ENCODE measurements at places on chromosomes 5 and 9.

GRCh38 chr9:136482046-136482792, 621 bp downstream of the SEC16A start:
- no peak for DNase-seq

DNA sequence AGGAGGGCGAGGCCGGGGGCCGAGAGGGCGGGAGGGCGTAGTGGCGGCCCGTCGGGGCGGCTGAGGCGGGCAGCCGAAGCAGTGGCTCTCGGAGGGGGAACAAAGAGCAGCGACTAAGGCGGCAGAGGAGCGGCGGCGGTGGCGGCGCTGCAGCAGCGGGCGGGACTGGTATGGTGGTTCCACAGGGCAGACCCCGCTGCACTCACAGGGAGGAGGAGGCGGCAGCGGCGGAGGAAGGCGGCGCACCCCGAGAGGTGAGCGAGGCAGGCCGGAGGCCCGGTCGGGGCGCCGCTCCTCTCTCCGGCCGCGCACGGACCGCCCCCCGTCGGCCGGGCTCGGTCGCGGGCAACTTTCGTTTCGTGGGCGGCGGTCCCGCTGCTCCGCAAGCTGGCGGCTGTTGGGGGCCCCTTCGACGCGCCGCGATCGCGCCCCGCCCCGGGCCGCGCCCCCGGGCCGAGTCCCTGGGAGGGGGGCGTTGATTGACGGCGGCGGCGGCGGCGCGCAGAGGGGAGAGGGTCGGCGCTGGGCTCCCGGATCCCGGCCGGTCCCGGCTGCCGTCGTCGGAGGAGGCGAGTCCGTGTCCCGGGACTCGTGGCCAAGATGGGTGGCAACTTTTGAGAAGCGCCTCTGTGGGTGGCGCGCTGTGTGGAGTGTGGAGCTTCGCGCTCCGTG, 467 bp downstream of the CNOT6 start:
- peak; percentile 20 for DNase-seq

- no peak for DNase-seq
These were observed 484.9 kb downstream of the PTPRD start for GRCh38 chr9:10127867-10128266.

DNA sequence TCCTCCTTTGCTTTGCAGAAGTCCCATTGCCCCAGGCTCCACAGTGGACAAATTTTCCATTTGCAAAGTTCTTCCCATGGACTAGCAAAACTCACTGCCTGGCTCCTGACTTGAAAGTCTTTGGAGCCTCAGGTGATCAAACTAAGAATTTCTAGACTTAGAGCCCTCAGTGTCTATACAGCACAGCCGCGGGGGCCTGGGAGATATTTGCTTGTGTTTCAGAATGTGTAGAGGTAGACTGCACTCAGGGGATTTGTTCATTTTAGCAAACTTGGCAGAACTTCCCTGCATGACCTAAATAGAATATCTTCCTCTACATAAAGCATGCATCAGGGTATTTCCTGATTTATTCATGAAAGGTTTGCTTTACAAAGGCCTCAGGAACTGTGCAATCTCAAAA, 384.2 kb upstream of the ZNF462 start:
- DNase-seq, result no peak

DNA sequence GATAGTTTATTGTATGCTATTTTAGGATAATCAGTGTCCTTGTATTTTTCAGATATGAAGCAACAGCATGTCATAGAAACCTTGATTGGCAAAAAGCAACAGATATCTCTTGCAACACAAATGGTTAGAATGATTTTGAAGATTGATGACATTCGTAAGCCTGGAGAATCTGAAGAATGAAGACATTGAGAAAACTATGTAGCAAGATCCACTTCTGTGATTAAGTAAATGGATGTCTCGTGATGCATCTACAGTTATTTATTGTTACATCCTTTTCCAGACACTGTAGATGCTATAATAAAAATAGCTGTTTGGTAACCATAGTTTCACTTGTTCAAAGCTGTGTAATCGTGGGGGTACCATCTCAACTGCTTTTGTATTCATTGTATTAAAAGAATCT, 14.5 kb downstream of the CCT5 start:
- DNase-seq, result no peak

GRCh38 chr9:109440117-109440515, 58.0 kb downstream of the PTPN3 start:
- DNase-seq, result no peak

- no peak for DNase-seq
These were observed 2.0 kb upstream of the ADAMTS6 start for GRCh38 chr5:65483546-65484346.

- DNase-seq, result no peak
These were observed 75.4 kb upstream of the SELENOP start for GRCh38 chr5:42887097-42887496.

GRCh38 chr5:33901156-33901555, 9.4 kb upstream of the ADAMTS12 start:
- DNase-seq, result no peak

GRCh38 chr9:126030716-126031115, 283.5 kb downstream of the PBX3 start:
- no peak for DNase-seq

GRCh38 chr5:53397845-53398244, 82.6 kb upstream of the FST start:
- no peak for DNase-seq

GRCh38 chr9:88339317-88339716, 48.9 kb upstream of the SPIN1 start:
- DNase-seq, result no peak

GRCh38 chr5:113212244-113212920, 222.4 kb downstream of the TSSK1B start:
- no peak for DNase-seq

GRCh38 chr5:179307931-179308471, 37.3 kb downstream of the ADAMTS2 start:
- no peak for DNase-seq
